NCI-H510A (cell line): ENCODE measurements at places on chromosomes 2 and 18.
A peak's percentile ranks its signal among the peaks of the same experiment; 100 is the strongest.

GRCh38 chr2:221529943-221530652 lies 42.0 kb downstream of the EPHA4 start:
- no peak for DNase-seq

DNA sequence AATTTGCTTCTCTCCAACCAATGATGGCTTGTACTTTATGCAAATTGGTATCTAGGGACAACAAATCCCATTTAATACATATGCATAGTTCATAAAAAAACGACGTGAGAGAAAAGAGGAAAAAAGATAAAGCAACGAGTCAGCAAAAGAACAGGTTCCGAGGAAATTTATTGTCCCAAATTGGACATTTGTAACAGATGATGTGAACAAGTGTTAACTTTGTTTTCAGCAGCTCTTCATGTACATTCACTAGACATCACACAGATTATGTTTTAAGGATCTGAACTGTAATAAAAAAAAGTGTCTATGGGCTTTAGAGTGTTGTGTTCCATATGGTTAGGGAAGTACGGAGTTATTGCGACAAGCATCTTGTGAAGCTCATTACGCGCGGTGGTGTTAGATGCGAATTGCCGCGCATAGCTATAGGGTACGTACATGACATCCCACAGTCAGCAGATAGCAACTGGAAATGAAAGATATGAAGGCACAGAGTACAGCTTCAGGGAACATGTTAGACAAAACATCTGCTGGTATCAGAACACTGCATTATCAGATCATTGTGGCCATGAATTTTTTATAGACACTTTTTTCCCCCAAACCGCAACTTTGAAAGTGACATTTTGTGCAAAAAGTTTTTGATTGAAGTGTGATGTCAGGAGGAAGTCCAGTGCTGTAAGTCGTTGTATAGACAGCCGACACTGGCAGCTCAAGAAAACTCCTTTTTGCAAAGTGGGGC lies 1073.1 kb upstream of the FANCL start:
- no peak for DNase-seq

DNA sequence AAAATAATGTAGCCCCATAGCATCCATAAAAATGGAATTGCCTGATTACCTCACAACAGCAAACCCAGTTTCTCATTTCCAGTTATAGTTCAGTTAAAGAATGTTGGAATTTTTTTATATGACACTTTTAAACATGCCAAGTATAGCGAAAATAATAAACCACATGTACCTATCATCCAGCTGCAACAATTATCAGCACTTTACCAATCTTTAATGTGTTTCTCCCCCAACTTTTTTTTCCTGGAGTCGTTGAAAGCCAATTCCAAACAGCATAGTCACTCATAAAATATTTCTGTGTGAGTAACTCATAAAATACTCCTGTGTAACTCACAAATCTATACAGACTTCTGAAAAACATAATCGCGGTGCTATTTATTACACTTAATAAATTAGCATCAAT lies 38.1 kb downstream of the SMAD4 start:
- DNase-seq = no peak

DNA sequence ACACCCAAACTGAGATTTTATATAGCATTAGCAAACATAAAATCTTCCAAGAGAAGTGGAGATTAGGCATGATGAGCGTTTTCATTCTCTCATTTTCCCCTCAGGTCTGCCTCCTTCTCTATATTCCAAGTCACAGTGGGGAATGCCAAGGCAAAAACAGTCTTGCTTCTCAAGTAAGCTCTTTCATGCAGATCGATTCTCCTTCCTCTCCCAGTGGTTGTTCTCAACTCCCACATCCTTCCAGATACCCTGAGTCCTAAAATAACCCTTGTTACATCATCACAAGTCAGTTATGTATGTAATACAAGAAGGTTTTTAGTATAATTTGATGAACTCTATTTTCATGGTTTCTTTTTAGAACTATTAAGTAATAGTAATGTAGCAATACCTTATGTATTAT lies 150.6 kb downstream of the TXNL1 start:
- no peak for DNase-seq

- DNase-seq = no peak
These were observed 15.8 kb downstream of the PMAIP1 start for GRCh38 chr18:59915606-59916005.

GRCh38 chr2:1140389-1141003 lies 189.8 kb downstream of the SNTG2 start:
- no peak for DNase-seq

GRCh38 chr2:109331896-109332848 lies 203.2 kb downstream of the SH3RF3 start:
- peak; percentile 47 for DNase-seq

DNA sequence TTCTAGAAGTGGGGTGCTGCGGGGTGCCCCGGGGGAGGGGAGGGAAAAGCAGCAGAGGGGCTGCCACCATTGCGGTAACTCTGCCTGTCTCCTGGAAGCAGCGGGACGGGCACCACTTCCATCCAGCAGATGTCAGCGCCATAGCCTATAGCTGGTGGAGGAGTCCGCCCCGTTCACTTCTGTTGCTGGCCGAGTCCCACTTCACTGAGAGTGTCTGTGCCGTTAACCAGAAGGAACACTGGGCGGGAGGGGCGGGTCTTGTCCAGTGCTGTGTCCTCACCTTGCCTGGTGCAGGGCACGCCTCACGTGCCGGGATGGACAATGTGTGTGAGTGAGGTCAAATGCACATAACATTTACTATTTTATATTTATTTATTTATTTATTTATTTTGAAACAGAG lies 19.3 kb upstream of the ODC1 start:
- DNase-seq = no peak

DNA sequence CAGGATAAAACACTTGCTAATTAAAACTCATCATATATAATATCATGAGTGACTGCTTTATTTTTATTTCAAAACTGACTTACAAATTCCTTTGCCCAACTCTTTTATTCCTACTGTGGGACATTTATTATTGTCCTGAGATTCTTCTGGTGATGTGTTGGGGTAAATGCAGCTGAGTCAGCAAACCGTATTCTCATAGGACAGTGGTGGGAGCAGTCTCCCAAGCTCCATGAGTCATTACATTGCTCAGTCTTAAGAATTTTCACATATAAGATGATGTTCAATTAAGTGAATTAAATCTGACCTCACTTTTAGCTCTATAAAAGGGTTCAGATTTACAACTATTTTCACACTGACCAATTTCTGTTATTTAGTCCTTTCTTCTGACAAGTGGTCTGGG lies 1530.7 kb downstream of the LRP1B start:
- no peak for DNase-seq

GRCh38 chr2:71455741-71456569 lies 2.6 kb downstream of the DYSF start:
- no peak for DNase-seq

DNA sequence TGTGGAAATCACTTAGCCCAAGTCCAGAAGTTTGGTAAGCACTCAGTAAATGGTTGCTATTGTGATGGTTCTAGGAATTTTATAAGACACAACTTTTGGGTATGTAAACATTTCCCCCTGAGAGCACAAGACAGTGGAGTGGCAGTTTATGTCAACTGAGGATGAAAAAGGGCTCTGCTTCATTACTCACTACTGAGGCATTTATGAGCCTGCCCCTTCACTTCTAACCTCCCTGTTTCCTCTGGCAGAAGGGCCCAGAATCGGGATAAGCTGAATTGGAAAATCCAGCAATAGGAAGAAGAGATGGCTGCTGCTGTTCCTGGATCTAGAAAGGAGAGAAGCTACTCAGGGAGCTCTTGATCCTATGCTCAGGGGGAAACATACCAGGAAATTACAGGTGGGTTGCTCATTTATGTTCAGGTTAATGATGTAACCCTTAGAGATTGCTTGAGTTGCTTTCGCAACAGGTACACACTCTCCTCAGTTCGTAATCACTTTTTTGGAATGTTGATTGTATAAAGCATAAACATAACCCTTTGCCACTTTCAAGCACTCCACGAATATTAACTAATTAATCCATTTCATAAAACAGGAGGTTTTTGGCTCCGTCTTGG lies 46.3 kb downstream of the ADCYAP1 start:
- no peak for DNase-seq

- no peak for DNase-seq
These were observed 442.2 kb upstream of the SETBP1 start for GRCh38 chr18:44238454-44238853.

DNA sequence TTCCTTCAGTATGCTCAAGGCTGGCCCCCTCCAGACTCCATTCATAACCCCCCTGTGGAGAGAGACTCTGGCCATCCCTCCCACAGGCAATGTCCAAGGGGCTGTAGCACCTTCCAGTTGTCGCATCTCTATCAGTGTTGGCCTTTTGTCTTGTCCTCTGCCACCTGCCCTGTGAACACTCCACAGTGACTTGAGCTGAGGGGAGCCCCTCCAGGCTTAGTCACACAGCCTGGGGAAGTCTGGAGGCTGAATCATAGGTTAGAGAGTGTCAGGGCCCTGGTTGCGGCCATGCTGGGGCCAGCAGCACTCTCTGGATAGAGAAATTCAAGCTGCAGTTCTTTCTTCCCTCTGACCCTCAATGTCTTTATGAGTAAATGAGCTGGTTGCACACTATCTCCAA lies 64.7 kb downstream of the GYPC start:
- no peak for DNase-seq

DNA sequence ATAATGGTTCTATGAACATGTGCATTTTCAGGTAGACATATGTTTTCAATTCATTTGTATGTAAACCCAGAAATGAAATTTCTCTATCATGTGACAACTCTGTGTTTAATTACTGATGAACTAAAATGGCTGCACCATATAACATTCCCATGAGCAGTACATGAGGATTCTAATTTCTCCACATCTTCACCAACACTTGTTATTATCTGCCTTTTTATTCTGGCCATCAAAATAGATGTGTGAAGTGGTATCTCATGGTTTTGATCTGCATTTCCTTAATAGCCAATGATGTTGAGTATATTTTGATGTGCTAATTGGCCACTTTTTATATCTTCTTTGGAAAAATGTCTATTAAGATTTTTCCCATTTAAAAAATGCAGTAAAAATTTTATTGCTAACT lies 205.1 kb upstream of the SMAD7 start:
- no peak for DNase-seq

DNA sequence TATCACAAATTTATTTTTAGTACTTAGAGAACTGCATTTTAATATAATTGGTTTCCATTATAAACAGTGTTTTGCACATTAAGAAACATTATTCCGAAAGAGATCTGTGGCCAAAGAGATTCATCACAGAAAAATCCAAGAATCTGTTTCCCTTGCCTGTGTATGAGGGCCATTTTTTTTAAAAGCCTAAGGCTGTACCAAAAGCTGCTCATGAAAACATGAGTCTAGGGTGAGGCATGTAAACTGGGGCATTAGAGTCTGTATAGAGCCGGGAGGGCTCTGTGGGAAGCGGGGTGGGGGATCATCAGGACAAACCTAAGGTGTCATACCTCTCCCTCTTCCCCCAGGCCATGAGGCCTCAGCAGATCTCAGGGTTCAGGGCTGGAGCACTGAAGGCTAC lies 223.8 kb downstream of the FBXO15 start:
- DNase-seq = no peak

GRCh38 chr2:234031207-234031606 lies 19.3 kb upstream of the SPP2 start:
- DNase-seq = no peak

- no peak for DNase-seq
These were observed 17.0 kb upstream of the PKDCC start for GRCh38 chr2:42030829-42031228.

DNA sequence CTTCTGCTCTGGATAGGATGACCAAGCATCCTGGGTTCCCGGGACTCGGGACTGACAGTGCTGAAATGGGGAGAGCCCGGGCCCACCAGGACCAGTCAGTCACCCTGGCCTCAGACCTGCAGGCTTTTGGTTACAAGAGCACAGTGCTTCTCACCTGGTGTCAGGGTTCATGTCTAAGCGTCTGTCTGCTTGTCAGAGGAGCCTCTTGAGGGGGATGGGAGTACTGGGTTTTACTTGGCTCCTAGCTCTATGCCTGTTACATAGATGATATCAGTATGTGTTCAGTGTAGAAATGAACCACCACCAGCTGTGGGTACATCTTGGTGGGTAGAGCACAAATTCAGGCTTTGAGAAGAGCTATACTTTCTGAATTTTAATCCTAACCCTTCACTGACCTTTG lies 29.9 kb downstream of the PCARE start:
- no peak for DNase-seq

- no peak for DNase-seq
These were observed 51.2 kb downstream of the INHBB start for GRCh38 chr2:120396861-120397811.

GRCh38 chr2:70894765-70895164 lies 40.9 kb upstream of the ATP6V1B1 start:
- DNase-seq = no peak

DNA sequence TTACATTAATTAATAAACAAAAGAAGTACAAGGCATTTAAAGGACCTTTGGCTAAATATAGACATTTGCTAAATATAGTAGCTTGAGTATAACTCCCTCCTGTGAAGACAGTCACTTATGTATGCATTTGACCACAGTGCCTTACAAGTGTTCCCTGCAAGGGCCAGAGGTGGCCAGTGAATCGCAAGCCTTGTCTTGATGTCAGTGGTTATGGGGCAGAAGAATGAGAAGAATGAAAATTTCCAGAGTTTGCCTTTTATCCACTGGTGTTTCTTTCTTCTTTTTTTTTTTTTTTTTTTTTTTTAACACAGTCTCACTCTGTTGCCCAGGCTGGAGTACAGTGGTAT lies 1.8 kb downstream of the LRRFIP1 start:
- DNase-seq = no peak

DNA sequence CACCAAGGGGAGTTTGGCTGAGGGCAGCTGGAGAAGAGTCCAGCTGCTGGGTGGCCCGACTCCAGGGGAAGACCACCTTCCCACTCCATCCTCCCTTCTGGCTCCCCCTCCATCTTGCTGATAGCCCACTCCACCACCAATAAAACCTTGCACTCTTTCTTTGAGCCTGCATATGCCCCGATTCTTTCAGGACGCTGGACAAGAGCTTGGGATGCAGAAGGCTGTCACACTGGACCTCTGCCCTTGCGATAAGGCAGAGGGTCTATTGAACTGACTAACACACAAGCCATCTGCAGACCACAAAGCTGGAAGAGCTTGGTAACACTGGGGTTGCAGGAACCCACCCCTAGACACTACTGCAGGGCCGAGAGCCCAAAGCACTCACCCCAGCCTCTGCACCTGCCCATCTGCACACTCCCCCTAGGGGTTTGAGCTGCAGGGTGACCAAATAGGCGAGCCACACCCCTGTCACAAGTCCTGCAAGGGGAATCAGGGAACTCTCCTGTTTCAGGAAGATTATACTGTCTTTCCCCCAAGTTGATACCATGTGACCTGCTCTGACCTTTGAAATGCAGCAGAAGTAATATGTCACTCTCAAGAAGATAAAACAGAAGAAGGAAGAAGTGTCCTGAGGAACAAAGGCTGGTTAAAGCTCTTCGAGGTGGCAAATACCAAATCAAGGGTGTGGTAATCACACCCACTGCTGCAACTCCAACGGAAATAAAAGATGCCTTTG lies 70.5 kb downstream of the SMAD4 start:
- no peak for DNase-seq
